Gastrocnemius medialis (tissue), 4 donors: ENCODE measurements at places on chromosomes 16 and 17. TPM values are rescaled to one million over a fixed set of nuclear protein-coding genes. Genes with fewer than 3 reads are reported as not detected.

Gene CLEC10A
- 2.3 TPM for total RNA-seq

Gene CMTM2
- total RNA-seq: not detected

Gene ZG16
- total RNA-seq: not detected

Gene MYH2
- total RNA-seq: 4,245 TPM

Gene CYGB
- 8.2 TPM for total RNA-seq

Gene TRPV2
- total RNA-seq: 4.4 TPM

Gene CYLD
- 49.2 TPM for total RNA-seq

Gene NPIPB13
- 0.62 TPM for total RNA-seq

Gene TMEM132E
- total RNA-seq: not detected

Gene GNG13
- not detected for total RNA-seq

Gene TPPP3
- total RNA-seq: 12.0 TPM

Gene C16orf92
- total RNA-seq: not detected

Gene CTRB1
- total RNA-seq: not detected

Gene IRX6
- total RNA-seq: 0.39 TPM

Gene ABCA9
- total RNA-seq: 38.2 TPM
